Effector memory CD4-positive, alpha-beta T cell (primary cell): ENCODE measurements at places on chromosomes 16 and 17.

- no peak overlapping the region for H3K27ac ChIP-seq
- no peaks in the 10 kb centered on the region for H3K36me3 ChIP-seq
- no peak for DNase-seq
- no peaks in the 10 kb centered on the region for H3K27me3 ChIP-seq
- H3K4me1 ChIP-seq: no peaks in the 10 kb centered on the region
Measured at GRCh38 chr17:20896153-20896649, 146.6 kb downstream of the USP22 start.

- H3K27me3 ChIP-seq: no peaks in the 10 kb centered on the region
- H3K4me3 ChIP-seq: peak overlapping the region; percentile 85
- DNase-seq: no peak
- peak overlapping the region; percentile 88 for H3K27ac ChIP-seq
Measured at GRCh38 chr16:3282103-3282729, 1.1 kb upstream of the ZNF263 start.

GRCh38 chr17:37746617-37747016 is 1.8 kb upstream of the HNF1B start:
- peaks cover 47% of the 10 kb centered on the region for H3K27me3 ChIP-seq
- no peak for DNase-seq
- no peak overlapping the region for H3K4me3 ChIP-seq
- H3K27ac ChIP-seq: no peak overlapping the region
- peaks cover 36% of the 10 kb centered on the region for H3K4me1 ChIP-seq

- H3K4me3 ChIP-seq: peak overlapping the region; percentile 15
- H3K27ac ChIP-seq: peak overlapping the region; percentile 52
- H3K27me3 ChIP-seq: no peaks in the 10 kb centered on the region
- no peaks in the 10 kb centered on the region for H3K4me1 ChIP-seq
- no peak for DNase-seq
Measured at GRCh38 chr17:6936370-6937028, 59.4 kb upstream of the ALOX12 start.

- no peaks in the 10 kb centered on the region for H3K27me3 ChIP-seq
- no peak overlapping the region for H3K27ac ChIP-seq
- no peaks in the 10 kb centered on the region for H3K36me3 ChIP-seq
Measured at GRCh38 chr16:56311208-56312027, 113.9 kb downstream of the AMFR start.

GRCh38 chr17:70668276-70668937 is 499.1 kb downstream of the KCNJ2 start:
- no peak for DNase-seq
- no peaks in the 10 kb centered on the region for H3K4me1 ChIP-seq
- no peak overlapping the region for H3K4me3 ChIP-seq
- no peaks in the 10 kb centered on the region for H3K36me3 ChIP-seq

DNA sequence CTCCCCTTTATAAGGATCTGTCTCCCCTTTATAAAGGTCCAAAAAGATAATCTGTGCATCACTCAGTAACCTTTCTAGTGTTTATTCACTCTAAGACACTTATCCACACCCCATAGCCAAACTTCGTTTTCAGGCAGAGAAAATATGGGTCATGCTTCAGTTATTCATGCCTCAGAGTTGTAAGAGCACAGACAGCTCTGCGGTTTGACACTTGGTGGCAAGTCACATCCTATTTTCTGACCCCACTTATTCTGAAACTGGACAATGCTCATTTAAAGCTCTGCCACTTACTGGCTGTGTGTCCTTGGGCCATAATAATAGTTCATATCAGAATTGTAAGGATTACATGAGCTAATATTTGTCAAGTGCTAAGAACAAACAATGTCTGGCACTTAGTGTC is 2.0 kb upstream of the KRTAP2-1 start:
- no peak for DNase-seq
- no peak overlapping the region for H3K27ac ChIP-seq
- no peaks in the 10 kb centered on the region for H3K27me3 ChIP-seq
- no peak overlapping the region for H3K4me3 ChIP-seq
- no peaks in the 10 kb centered on the region for H3K36me3 ChIP-seq

DNA sequence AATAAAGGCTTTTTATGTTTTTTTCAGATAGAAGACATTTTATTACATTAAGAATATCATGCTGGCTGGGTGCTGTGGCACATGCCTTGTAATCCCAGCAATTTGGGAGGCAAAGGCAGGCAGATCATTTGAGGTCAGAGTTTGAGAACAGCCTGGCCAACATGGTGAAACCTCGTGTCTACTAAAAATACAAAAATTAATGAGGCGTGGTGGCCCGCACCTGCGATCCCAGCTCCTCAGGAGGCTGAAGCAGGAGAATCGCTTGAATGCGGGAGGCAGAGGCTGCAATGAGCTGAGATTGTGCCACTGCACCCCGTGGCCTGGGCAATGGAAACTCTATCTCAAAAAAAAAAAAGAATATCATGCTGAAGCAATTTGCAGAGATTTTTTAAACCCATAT is 29.1 kb upstream of the HAPSTR1 start:
- H3K4me1 ChIP-seq: no peaks in the 10 kb centered on the region
- H3K27me3 ChIP-seq: no peaks in the 10 kb centered on the region
- H3K27ac ChIP-seq: no peak overlapping the region
- H3K36me3 ChIP-seq: no peaks in the 10 kb centered on the region
- DNase-seq: no peak

DNA sequence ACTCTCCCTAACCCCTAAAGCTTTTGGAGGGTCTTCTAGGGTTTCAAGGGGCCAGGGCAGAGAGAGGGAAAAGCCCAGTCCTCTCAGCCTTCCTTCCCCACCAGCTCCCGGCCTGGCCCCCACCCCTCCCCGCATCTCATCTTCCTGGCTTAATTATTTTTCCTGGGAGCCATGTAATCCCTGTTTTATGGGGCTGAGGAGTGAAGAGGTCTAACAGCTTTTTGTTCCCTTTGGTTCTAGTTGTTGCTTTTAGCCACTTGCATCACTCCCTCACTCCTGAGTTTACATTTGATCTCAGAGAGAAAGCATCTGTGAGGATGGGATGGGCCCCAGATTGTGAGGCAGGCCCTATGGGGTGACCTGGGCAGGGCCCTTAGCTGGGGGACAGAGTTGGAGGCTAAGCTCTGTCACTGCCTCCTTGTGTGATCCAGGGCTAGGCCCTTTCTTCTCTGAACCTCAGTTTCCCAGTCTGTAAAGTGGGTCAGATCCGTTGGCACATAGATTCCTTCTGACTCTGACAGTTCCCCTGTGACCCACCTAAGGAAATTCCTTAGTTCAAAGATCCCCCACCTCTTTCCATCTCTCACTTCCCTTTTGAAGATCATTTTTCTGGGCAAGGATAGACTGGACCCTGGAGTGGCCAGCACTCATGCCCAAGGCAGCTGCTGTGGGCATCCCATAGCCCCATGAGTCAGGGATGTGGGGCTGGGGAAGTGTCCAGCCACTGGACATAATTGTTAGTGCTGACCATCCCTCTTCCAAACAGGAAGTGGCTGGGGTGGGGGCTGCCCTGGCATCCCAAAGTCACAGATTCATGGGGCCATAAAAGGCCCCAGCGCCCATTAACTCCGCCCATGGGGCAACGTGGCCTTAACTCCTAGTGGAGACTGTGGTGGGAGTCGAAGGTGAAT is 20.1 kb downstream of the UNC119 start:
- no peak overlapping the region for H3K27ac ChIP-seq
- DNase-seq: no peak
- no peaks in the 10 kb centered on the region for H3K36me3 ChIP-seq
- no peaks in the 10 kb centered on the region for H3K4me1 ChIP-seq
- no peak overlapping the region for H3K4me3 ChIP-seq

DNA sequence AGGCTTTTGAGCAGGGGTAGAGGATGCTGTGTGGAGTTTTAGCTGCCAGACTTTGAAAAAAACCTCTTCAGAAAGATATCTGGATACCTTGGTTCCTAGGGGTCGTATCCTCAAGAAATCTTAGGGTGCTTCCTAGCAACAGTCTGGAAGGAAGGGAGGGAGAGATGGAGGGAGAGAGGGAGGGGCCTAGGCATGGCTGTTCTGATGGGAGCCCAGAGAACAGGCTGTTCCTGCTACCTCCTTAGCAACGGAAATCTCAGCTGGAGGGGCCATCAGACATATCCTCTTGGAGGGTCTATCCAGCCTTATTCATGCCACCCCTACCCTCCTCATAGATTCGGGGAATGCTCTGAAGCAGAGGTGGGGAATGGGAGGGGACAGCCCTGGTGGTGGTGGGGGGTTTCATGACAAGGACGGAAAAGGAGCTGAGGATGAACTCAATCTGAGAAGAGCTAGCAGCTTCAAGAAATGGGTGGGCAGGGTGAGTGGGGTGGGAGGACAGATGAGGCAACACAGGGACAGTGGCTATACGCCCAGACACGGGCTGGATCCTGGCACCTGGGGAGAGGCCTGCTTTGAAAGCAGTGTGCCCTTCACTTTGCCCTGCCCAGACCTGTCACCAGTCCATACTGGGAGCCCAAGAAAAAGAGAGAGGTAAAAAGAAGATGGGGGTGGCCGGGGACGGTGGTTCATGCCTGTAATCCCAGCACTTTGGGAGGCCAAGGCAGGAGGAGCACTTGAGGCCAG is 2.9 kb upstream of the THRA start:
- DNase-seq: no peak
- peaks cover 22% of the 10 kb centered on the region for H3K4me1 ChIP-seq
- H3K27me3 ChIP-seq: no peaks in the 10 kb centered on the region
- H3K36me3 ChIP-seq: no peaks in the 10 kb centered on the region

DNA sequence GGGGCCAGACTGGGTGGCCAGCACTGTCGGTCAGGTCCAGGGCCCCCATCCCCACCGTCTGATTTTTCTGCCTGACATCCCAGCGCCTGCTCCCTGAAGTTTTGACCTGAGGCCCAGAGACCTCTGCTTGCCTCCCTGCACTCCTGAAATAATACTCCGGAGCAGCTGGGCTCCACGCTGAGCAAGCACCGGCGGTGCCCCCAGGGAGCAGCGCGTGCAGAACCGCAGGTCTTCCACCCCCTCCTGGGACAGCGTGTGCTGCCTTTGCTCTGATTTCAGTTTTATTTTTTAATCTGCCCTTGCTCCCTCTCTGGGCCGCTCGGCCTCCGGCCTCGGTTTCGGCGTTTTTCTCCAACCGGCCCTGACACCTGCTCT is 132.4 kb upstream of the GSE1 start:
- no peak overlapping the region for H3K4me3 ChIP-seq
- no peak overlapping the region for H3K27ac ChIP-seq
- no peaks in the 10 kb centered on the region for H3K27me3 ChIP-seq
- H3K36me3 ChIP-seq: no peaks in the 10 kb centered on the region

GRCh38 chr16:50338371-50339231 is 30.2 kb downstream of the BRD7 start:
- H3K27ac ChIP-seq: peak overlapping the region; percentile 63
- H3K4me1 ChIP-seq: peaks cover 23% of the 10 kb centered on the region
- no peak overlapping the region for H3K4me3 ChIP-seq
- DNase-seq: no peak
- H3K36me3 ChIP-seq: peaks cover 13% of the 10 kb centered on the region
- H3K27me3 ChIP-seq: no peaks in the 10 kb centered on the region

DNA sequence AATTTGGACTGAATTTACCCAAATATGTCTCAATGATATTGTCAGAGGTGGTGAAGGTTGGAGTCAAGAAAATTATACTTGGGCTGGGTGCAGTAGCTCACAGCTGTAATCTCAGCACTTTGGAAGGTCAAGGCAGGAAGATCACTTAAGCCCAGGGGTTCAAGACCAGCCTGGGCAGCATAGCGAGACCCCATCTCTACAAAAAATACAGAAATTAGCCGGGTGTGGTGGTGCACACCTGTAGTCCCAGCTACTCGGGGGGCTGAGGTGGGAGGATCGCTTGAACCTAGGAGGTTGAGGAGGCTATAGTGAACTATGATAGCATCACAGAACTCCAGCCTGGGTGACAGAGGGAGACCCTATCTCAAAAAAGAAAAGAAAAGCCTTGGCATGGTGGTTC is 40.9 kb downstream of the LAT start:
- no peak for DNase-seq
- no peaks in the 10 kb centered on the region for H3K27me3 ChIP-seq
- H3K4me3 ChIP-seq: no peak overlapping the region
- H3K36me3 ChIP-seq: no peaks in the 10 kb centered on the region
- H3K4me1 ChIP-seq: peaks cover 14% of the 10 kb centered on the region
- H3K27ac ChIP-seq: no peak overlapping the region

GRCh38 chr16:88654363-88655052 is 3.7 kb upstream of the CYBA start:
- DNase-seq: no peak
- no peaks in the 10 kb centered on the region for H3K27me3 ChIP-seq
- H3K36me3 ChIP-seq: peaks cover 10% of the 10 kb centered on the region
- H3K4me3 ChIP-seq: no peak overlapping the region

GRCh38 chr17:82217120-82217529 is 4.5 kb upstream of the CCDC57 start:
- H3K27me3 ChIP-seq: no peaks in the 10 kb centered on the region
- H3K27ac ChIP-seq: peak overlapping the region; percentile 13
- no peak for DNase-seq
- H3K4me3 ChIP-seq: no peak overlapping the region
- no peaks in the 10 kb centered on the region for H3K36me3 ChIP-seq

GRCh38 chr16:53913099-53913870 is 209.3 kb downstream of the FTO start:
- H3K4me3 ChIP-seq: no peak overlapping the region
- H3K4me1 ChIP-seq: peaks cover 10% of the 10 kb centered on the region
- no peaks in the 10 kb centered on the region for H3K36me3 ChIP-seq
- H3K27me3 ChIP-seq: no peaks in the 10 kb centered on the region
- no peak for DNase-seq

DNA sequence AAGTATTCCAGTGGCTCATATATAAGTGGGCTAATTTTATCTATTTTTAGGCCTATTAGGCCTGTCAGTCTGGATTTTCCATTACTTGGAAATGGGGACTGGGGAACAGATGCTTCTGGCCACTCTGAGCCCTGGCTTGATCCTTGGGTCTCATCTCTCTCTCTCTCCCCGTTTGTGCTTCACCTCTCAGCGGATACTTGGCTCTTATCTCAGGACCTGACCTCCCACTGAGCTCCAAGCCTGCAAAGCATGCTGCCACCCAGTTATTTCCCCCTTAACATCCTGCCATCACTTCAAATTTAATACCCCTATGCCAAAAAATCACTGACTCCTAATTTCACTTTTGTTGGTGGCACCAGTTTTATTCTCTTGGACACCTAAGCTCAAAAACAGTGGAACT is 4.2 kb downstream of the ZNF843 start:
- no peak overlapping the region for H3K27ac ChIP-seq
- no peaks in the 10 kb centered on the region for H3K36me3 ChIP-seq
- no peaks in the 10 kb centered on the region for H3K27me3 ChIP-seq
- no peaks in the 10 kb centered on the region for H3K4me1 ChIP-seq
